Amygdala (tissue), 56 donors: ENCODE measurements at places on chromosomes 6 and 20.

GRCh38 chr6:16362296-16362695 lies 123.9 kb downstream of the GMPR start:
- no peak for DNase-seq

- no peak for DNase-seq
Observed at GRCh38 chr20:31596831-31597480, 8.1 kb upstream of the ID1 start.

DNA sequence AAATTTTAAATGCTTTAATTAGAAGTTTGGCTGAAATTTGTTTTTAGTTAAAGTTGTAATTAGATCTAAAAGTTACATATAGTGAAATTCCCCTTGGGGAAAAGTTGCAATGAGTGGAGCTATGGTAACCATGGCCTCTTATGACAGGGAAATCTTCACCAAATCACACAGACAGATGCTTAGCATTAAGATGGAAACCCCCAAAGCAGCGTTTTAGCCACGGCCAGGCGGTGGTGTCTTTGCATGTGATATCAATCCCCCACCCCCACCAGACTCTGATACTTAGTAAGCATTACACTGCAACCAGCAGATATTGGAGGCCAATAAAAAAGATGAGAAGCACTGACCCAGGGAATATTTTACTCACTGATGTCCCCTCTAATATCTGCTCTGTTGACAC lies 75.7 kb downstream of the REPS1 start:
- DNase-seq, result no peak

DNA sequence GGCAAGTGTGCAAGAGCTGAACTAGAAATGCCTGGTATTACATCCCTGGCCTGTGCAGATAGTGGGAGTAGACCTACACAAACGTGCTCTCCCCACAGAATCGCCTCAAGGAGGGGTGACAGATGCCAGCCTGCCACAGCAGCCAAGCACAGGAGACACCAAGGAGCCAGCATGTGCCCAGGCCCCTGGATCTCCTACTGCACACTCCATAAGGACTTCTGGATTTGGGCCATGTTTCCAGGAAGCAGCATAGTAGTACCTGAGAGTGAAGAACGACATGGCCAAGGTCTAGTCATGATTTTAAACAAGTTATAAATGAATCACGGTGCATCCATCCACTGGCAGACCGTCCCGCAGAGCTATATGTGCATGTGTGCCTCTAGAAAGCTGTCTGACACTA lies 232.2 kb downstream of the SYNDIG1 start:
- no peak for DNase-seq

DNA sequence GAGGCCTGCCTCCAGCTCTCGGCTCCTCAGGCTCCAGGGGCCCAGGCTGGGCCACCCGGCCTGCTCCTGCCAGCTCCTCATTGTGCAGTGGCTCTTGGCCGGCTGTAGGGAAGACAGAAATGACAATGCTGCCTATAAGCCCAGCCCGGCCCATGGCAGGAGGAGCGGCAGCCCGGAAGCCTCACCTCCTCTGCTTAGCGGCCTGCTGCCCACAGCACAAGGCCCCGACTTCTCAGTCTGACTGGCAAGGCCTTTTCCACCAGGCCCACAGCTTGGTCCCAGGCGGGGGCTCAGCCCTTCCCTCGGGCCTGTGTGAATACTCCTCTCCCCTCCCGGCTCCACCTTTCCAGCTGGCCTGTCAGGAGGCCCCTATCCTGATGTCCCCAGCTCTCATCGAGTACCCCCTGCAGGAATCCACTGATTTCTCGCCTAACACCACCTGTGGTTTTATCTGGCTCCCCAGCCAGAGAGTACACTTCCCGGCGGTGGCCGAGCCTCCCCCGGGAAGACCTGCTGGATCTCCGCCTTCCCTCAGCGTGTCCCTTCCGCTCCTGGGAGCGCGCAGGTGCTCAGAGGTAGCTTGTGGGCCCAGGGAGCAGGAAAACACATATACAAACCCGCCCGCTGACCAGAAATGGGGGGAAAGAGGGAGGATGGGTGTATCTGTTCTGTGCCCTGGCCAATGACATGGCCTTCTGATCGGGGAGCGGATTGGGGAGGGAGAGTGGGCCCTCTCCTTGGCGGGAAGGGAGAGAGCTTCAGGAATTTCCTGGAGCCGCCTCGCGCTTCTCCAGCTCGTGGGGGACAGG lies 963 bp downstream of the DDRGK1 start:
- DNase-seq, result no peak

- DNase-seq, result no peak
Observed at GRCh38 chr20:44354979-44355497, 461 bp upstream of the HNF4A start.

DNA sequence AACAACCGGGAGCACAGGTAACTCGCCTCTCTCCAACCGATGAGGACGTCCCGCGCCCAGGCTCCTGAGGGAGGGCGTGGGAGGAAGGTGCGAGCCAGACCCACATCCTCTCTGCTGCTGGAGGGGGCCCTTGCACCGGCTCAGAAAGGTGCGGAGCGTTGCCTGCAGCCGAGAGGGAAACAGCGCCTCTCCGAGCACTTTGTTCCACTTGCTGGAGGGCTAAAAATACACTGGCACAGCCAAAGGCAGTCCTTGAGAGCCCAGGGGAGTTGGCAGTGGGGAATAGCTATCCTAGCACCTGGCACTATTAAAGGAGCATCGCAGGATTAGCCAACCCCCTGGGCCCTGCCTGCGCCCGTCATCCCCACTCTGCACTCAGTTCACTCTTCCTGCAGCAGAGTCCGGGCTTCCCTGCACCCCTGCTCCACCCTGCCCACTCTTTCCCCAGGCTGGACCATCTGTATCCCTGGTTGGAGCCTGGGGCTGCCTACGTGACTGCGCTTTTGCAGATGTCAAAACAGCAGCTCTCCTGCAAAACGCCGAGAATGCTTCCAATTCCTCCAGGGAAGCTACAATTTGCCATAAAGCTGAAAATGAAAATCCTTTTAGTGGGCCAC lies 108.9 kb downstream of the SNX5 start:
- DNase-seq, result no peak

- DNase-seq, result no peak
Observed at GRCh38 chr20:56323656-56324055, 35.1 kb upstream of the FAM210B start.

DNA sequence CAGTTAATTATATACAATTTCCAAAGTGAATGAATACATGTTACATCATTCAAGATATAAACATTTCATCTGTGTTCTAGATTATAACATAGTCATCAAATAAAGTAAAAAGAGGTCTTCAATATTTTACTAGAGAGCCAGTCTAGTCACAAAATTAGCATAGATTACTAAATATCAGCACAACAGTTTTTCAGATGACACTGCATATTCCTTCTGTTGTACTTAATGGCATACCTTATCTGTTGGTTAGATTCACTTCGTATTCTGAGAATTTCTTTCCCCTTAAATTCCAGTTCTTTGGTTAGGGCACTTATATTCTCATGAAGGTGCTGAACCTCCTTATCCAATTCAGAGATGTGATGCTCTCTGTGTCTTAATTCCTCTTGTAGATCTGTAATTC lies 39.8 kb upstream of the MCM9 start:
- DNase-seq, result no peak

GRCh38 chr6:132768051-132768517 lies 10.4 kb upstream of the VNN2 start:
- DNase-seq, result no peak

DNA sequence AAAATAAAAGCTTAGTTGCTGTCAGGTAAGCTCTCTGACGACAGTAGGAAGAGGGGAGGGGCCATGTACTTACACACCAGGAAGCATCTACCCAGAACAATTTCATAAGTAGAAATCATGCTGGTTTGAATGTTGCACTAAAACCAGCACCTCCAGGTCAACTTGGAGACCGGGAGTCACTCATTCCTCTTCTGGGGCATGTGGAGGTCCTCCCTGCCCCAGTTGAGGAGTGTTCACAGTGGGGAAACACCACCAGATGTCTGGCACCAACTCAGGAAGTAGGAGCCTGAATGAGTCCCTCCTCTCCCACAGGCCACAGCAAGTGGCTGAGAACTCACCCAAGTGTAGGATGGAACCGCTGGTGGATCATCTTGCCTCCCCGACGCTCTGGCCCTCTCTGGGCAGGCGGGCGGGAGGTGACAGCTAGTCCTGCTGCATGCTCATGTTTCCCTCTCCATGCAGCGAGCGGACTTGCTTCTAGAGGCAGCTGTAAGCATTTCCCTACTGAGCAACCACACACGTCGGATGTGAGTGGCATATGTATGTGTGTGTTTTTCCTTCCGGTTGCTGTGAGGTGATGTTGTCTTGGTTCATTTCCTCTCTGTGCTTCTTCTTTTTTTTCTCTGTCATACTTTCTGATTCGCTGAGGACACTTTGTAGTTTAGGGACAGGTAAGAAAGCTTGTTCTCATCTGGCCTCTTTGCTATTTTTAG lies 149.5 kb upstream of the NEDD9 start:
- no peak for DNase-seq

- DNase-seq, result no peak
Observed at GRCh38 chr6:111565326-111566221, 40.1 kb downstream of the TRAF3IP2 start.

DNA sequence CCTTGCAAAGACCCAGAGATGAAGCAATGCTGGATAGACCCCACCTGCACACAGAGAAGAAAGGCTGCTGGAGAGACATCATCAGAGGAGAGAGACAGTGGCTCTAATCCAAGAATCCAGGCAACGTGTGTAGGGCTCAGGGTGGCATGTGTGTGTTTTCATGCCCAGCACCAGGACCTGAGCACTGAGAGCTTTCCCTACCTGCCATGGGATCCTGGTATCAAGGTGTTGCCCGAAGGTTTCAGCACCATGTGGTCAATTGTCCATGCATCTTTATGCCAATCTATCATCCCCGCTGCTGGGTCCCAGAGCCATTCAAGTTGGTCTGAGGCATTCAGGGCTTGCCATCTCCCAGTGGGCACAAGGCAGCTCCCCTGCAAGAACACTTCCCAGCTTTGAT lies 7.5 kb upstream of the CD93 start:
- no peak for DNase-seq

- DNase-seq, result no peak
Observed at GRCh38 chr6:29589423-29590048, 4.6 kb downstream of the OR2H2 start.

GRCh38 chr6:17200395-17200794 lies 80.8 kb upstream of the RBM24 start:
- no peak for DNase-seq

DNA sequence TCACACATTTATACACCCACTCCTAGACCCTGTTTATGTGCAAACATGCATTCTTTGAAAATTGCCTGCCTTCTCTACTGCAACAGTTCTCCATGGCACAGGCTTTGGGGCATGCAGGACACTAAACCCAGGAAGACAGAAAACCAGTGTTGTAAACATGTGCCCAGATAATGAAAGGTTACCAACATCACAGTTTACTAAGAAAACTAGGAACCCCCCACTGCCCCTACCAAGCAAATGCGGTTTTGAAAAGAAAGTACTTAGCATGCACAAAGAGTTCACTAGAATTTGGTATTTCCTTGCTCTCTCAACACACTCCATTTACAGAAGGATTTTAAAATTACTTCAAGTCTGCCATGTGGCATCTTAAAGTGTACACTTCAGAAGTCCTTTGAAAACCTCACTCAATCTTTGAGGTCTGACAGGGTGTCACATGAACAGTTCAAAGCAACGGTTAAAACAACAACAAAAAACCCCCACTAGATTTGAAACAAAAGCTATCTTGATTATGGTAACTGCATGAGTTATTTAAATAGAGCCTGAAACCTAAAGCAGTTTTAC lies 245.0 kb downstream of the GMPR start:
- no peak for DNase-seq

GRCh38 chr6:16972535-16972934 lies 129.3 kb upstream of the STMND1 start:
- DNase-seq, result no peak

GRCh38 chr6:137362878-137363804 lies 131.1 kb downstream of the OLIG3 start:
- DNase-seq, result no peak

- DNase-seq, result no peak
Observed at GRCh38 chr6:31525553-31525931, 3.2 kb upstream of the MCCD1 start.

GRCh38 chr20:61024390-61024789 lies 227.7 kb upstream of the CDH4 start:
- DNase-seq, result no peak

DNA sequence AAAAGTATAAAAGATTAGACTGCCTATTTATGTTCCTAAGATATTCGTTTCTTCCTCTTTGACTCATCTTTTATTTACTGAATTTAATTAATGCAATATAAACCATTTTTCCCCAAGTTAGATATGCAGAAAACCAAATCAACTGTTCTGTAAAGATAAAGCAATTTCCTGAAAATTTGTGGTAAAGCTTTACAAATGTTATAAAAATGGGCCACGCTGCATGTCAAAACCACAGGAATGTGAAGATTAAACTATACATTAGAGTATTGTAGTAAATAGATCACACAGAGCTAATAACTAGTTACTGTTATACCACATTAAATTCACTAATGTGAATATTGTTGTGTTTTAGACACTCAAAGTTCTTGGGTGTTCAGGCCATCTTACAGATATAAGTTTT lies 83.4 kb downstream of the OPN5 start:
- DNase-seq, result no peak

- DNase-seq, result no peak
Observed at GRCh38 chr6:167441715-167442206, 116.9 kb downstream of the TTLL2 start.

DNA sequence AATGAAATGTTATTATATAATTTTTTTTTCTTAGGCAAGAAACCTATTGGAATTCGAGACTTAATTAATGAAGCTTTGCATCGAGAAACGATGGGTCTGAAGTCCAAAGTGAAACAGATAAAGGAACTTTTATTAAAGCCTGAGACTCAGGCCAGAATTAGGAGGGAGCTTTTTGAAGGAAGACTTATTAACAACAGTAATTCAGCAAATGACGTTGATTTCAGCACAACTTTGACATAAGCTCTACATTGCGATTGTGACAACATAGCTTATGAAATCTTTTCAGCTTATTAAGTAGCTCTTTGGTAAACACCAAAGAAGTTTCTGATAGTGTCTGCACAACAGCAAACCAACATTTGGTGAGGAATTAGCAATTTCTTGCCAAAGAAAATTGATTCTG lies 147.1 kb downstream of the AKAP7 start:
- DNase-seq, result no peak

- no peak for DNase-seq
Observed at GRCh38 chr6:149271348-149272340, 45.9 kb upstream of the TAB2 start.

GRCh38 chr6:142030115-142030619 lies 102.6 kb upstream of the GJE1 start:
- DNase-seq, result no peak

DNA sequence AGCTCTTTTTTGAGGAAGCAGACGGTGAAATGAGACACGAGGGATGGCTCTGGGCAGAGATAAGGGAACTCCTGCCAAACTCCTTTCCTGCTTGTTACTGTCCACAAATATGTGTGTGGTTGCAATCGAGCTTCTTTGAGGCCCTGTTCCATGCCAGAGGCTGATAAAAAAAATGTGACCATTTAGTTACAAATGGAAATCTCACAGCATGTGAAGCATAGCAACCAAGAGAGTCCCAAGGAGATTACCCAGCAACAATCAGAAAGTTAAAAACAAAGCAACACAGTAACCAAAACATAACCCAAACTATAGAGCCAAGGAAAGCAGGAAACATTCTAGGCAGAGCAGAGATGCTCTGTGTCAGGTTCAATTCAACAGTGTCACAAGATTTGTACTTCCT lies 35.4 kb upstream of the HMGN3 start:
- DNase-seq, result no peak

GRCh38 chr6:105832313-105832761 lies 253.8 kb upstream of the PRDM1 start:
- DNase-seq, result no peak
